Esophagus muscularis mucosa (tissue), 4 donors: ENCODE measurements at places on chromosomes 5 and 9. TPM values are rescaled to one million over a fixed set of nuclear protein-coding genes. Genes with fewer than 3 reads are reported as not detected.
A peak's percentile ranks its signal among the peaks of the same experiment; 100 is the strongest.

DNA sequence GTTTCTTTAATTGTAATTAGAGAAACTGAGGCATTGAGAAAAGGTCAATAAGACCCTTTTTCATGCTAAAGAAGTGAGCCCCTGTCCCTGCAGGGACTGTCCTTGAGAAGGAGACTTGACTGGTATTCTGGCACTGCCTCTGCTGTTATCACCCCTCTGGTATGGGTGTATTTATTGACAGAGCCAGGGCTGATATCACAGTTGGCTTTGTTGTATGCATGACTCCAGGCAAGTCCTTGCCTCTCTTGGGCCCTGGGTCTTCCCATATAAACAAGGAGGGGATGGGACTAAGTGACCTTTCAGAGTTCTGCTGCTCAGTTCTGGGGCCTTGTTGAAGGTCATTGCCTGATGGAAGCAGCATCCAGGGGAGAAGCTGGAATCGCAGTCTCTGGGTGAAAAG, 71.8 kb upstream of the PPARGC1B start:
- no peak overlapping the region for H3K27ac ChIP-seq
- no peak overlapping the region for H3K4me3 ChIP-seq
- H3K4me1 ChIP-seq, result no peaks in the 10 kb centered on the region
- no peaks in the 10 kb centered on the region for H3K27me3 ChIP-seq

DNA sequence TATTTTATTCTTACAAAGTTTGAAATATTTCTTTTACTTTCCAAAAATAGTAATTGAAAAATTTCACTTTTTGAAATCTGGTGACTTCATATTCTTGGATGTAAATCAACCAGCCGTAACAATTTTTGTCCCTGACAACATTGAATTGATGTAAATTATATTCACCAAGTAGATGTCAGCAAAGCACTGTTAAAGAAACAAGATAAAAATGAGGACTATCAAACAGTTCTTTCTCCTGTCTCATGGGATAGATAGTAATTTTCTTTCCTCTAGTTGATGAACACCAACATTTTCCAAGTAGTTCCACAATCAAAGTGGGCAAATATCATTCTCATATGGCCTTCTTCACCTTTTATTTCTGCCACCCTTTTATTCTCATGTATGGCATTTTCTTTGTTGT, 1461.9 kb downstream of the MAT2B start:
- H3K27ac ChIP-seq, result no peak overlapping the region
- H3K4me3 ChIP-seq, result no peak overlapping the region
- no peak for DNase-seq

DNA sequence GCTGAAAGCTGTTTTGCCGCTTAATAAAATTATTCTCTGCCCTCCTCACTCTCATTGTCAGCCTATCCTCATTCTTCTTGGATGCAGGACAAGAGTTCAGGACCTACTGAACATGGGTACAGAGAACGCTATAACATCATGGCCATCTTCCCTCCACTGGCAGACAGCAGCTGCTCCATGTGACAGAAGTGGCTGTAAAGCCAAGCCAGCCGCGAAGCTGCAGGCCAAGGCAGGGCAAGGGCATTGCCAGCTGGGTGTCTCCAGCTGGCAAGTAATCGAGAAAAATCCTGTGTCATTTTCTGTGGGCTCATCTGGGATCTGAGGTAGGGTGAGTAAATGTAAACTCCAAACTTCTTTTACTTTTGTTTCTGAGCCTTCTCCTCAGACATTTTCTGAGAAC, 84.8 kb downstream of the SLC25A46 start:
- H3K4me3 ChIP-seq, result no peak overlapping the region
- no peaks in the 10 kb centered on the region for H3K36me3 ChIP-seq
- no peak for DNase-seq
- no peak overlapping the region for H3K27ac ChIP-seq
- H3K27me3 ChIP-seq, result no peaks in the 10 kb centered on the region

DNA sequence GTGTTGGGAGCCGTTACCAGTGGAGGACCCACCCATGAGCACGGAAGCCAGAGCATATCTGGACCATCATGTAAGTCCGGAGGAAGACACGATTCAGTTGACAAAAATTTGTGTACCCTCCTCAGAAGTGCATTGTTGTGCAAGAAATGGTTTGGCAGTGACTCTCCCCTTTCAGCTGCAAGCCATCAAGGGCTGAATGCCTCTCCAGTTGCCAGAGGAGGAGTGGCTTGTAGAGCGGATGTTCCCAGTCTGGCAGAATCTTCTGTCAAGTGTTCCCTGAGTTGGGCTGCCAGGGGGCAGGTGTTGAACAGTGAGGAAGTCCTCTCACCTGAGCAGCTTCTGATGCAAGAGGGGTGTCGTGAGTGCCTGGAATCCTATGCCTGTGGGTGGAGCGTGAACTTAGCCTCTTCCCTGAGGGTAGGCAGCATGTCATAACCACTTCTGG, 27.6 kb upstream of the CDKN2AIPNL start:
- peak; percentile 95 for DNase-seq
- H3K4me1 ChIP-seq, result peaks cover 37% of the 10 kb centered on the region
- no peaks in the 10 kb centered on the region for H3K27me3 ChIP-seq
- peak overlapping the region; percentile 1 for H3K4me3 ChIP-seq
- H3K36me3 ChIP-seq, result no peaks in the 10 kb centered on the region

BRINP1 gene
- total RNA-seq, result not detected

GRCh38 chr5:142478113-142478512, 153.3 kb upstream of the SPRY4 start:
- H3K36me3 ChIP-seq, result no peaks in the 10 kb centered on the region
- DNase-seq, result no peak
- no peaks in the 10 kb centered on the region for H3K27me3 ChIP-seq
- H3K4me3 ChIP-seq, result no peak overlapping the region
- H3K27ac ChIP-seq, result no peak overlapping the region

- peaks cover 4% of the 10 kb centered on the region for H3K27me3 ChIP-seq
- H3K36me3 ChIP-seq, result no peaks in the 10 kb centered on the region
- no peak overlapping the region for H3K27ac ChIP-seq
Observed at GRCh38 chr9:92680166-92681119, 10.5 kb upstream of the IPPK start.

GRCh38 chr5:5351288-5351979, 71.0 kb upstream of the ICE1 start:
- no peak for DNase-seq
- no peak overlapping the region for H3K4me3 ChIP-seq
- no peaks in the 10 kb centered on the region for H3K4me1 ChIP-seq
- no peaks in the 10 kb centered on the region for H3K27me3 ChIP-seq

DNA sequence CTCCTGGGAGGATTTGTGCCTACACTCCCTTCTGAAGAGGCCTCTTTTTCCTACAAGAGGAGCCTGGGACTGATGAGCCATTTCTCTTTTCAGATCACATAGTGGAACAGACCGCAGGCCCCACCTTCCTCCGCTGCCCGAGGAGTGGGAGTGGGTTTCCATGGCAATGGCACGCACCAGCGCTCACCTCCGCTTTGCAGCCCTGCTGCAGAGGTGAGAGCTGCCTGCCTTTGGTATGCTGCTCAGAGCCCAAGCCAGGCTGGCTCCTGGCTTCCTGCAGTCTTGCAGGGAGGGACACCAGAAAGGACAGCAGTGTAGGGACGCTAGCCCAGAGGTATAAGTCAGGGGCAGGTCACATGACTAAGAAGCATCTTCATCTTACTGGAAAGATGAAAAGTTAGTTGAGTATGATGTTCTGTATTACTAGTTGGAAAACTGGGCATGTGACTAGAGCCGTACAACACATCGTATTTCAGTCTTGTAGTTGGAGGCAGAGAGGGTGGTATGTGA, 12.4 kb downstream of the PTTG1 start:
- H3K4me3 ChIP-seq, result no peak overlapping the region
- no peak for DNase-seq
- H3K27me3 ChIP-seq, result no peaks in the 10 kb centered on the region
- no peaks in the 10 kb centered on the region for H3K36me3 ChIP-seq
- H3K27ac ChIP-seq, result no peak overlapping the region

DNA sequence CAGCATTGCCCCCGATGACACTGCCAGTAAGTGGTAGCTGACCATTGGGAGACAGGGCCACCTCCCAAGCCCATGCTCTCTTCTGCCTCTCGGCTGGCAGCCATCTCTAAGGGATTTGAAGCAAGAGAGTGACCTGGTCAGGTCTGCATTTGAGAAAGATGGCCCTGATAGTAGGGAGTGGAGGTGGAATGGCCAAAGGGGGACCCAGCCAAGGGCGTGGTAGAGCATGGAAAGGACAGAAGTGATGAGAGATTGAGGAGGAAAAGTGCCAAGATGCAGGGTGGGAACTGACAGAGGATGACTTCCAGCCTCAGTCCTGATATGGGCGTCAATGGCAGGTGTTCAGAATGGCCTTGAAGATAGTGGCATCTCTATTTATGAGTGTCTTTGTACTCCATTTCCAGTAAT, 9.0 kb downstream of the ABL1 start:
- no peaks in the 10 kb centered on the region for H3K36me3 ChIP-seq
- peaks cover 100% of the 10 kb centered on the region for H3K4me1 ChIP-seq
- peak overlapping the region; percentile 91 for H3K27ac ChIP-seq
- peak; percentile 93 for DNase-seq
- H3K4me3 ChIP-seq, result no peak overlapping the region
- H3K27me3 ChIP-seq, result no peaks in the 10 kb centered on the region

DNA sequence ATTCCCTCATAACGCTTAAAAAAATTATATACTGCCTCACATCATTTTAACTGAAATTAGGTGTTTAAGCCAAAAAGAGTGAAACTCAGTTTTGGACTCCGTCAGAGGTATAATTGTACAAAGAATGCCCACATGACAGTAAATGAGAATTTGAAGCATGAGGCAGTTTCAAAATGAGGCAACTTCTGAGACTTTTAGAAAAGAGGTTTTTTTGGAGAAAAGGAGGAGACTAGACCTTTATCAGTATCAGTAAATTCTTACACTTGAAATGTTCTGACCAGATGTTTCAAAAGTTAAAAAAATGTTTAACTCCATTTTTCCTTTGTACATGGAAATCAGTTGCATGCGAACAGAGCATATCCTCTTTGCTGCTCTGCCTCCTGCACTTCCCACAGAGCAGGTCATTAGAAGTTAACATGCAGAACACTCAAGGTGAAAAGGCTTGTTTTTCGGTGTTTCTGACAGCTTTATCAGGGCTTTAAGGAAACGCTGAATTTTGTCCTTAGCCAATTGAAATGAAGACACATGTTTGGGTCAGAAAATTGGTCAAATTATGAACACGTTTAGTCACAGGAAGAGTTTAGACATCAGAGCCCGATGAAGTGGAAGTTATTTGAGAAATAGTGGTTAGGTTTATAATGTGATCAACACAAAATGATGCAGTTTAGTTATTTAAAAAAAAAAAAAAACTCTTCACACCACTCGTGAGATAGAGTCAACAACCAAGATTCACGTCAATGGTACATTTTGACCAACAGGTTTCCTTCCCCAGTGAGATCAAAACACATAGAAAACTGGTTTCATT, 59.5 kb downstream of the PIK3R1 start:
- no peak for DNase-seq
- peak overlapping the region; percentile 55 for H3K27ac ChIP-seq
- no peak overlapping the region for H3K4me3 ChIP-seq
- peaks cover 85% of the 10 kb centered on the region for H3K4me1 ChIP-seq

DNA sequence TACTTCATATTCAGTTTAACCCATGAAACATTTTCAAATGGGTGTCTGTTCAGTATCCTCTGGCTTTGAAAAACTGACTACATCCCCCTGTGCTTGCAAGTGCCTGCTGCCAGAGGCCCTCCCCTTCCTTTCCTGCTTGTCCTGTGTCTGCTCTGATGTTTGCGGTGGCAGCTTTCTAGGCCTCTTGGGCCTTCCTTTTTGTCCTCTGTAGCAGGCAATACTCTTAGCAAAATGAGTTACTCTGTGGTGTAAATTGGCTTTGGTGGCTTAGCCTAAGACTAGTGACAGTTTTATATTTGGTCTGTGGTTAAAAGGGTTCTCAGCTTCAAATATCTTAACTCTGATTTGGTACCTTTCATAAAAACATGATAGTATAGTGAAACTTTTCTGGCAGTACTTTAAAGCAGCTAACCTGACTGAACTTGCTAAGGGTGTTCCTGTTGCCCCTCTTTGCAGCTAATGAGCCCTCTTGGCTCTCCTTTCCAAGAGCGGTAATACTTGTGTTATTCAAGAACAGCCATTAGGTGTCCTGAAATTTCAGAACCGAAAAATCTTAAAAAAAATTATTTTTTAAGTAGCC, 76.6 kb downstream of the GOLM1 start:
- H3K27ac ChIP-seq, result no peak overlapping the region
- no peaks in the 10 kb centered on the region for H3K27me3 ChIP-seq
- DNase-seq, result no peak

TMEM215 gene
- 0.06 TPM for total RNA-seq

FCN2 gene
- not detected for total RNA-seq

GEMIN5 gene
- total RNA-seq, result 14.1 TPM

GRCh38 chr5:180400416-180400815, 47.3 kb upstream of the GFPT2 start:
- H3K4me1 ChIP-seq, result no peaks in the 10 kb centered on the region
- H3K4me3 ChIP-seq, result no peak overlapping the region
- H3K36me3 ChIP-seq, result no peaks in the 10 kb centered on the region

DNA sequence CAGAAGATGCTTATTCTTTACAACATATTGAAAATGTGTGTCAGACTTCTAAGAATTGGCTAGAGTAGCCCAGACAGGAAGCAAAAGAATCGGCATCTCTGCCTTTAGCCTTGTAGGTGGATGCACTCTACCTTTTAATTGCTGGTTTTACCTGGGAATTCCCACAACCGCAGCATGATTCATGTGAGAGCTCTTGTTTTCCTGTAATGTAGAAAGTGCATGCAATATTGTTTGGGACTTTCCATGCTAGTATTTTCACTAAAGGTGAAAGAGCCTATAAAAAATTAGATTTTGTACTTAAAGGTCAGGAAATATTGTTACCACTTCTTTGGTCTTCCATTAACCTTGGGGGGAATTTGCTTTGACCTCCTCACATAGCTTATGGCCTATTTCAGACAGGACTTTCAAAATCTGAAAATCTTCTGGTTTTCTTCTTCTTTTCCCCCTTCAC, 89.8 kb downstream of the NTRK2 start:
- DNase-seq, result no peak
- no peaks in the 10 kb centered on the region for H3K36me3 ChIP-seq
- no peaks in the 10 kb centered on the region for H3K27me3 ChIP-seq
- H3K4me3 ChIP-seq, result no peak overlapping the region
- no peaks in the 10 kb centered on the region for H3K4me1 ChIP-seq

PIP5K1B gene
- total RNA-seq, result 1.0 TPM

DNA sequence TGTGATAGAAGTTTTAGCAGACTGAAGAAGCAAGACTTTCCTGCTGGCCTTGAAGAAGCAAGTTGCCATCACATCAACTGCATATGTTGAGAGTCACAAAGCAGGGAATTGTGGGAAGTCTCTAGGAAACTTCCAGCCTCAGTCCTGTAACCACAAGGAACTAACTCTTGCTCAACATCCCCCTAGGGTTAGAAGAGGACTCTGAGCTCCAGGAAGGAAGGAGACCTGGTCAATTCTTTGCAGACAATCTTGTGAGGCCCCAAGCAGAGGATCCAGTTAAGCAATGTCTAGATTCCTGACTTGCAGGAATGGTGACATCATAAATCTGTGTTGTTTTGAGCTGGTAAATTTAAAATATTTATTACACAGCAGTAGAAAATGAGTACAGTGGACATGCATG, 18.6 kb upstream of the ZNF366 start:
- no peaks in the 10 kb centered on the region for H3K27me3 ChIP-seq
- no peaks in the 10 kb centered on the region for H3K36me3 ChIP-seq
- no peak for DNase-seq
- H3K4me3 ChIP-seq, result no peak overlapping the region

- H3K4me3 ChIP-seq, result no peak overlapping the region
- H3K27ac ChIP-seq, result no peak overlapping the region
- H3K4me1 ChIP-seq, result no peaks in the 10 kb centered on the region
- no peak for DNase-seq
- no peaks in the 10 kb centered on the region for H3K36me3 ChIP-seq
- H3K27me3 ChIP-seq, result no peaks in the 10 kb centered on the region
Observed at GRCh38 chr9:76323490-76323889, 70.7 kb downstream of the RFK start.

- no peaks in the 10 kb centered on the region for H3K4me1 ChIP-seq
- H3K27ac ChIP-seq, result no peak overlapping the region
- no peak overlapping the region for H3K4me3 ChIP-seq
- no peaks in the 10 kb centered on the region for H3K27me3 ChIP-seq
- DNase-seq, result no peak
Observed at GRCh38 chr9:35470894-35471293, 19.0 kb upstream of the RUSC2 start.
